ENCODE measurements at places on chromosomes 7 and 10.

GRCh38 chr10:62636825-62637248 lies 167.7 kb upstream of the ADO start:
- DNase-seq: no peak

GRCh38 chr10:123146013-123146893 lies 1.7 kb upstream of the HMX2 start:
- no peak for DNase-seq

DNA sequence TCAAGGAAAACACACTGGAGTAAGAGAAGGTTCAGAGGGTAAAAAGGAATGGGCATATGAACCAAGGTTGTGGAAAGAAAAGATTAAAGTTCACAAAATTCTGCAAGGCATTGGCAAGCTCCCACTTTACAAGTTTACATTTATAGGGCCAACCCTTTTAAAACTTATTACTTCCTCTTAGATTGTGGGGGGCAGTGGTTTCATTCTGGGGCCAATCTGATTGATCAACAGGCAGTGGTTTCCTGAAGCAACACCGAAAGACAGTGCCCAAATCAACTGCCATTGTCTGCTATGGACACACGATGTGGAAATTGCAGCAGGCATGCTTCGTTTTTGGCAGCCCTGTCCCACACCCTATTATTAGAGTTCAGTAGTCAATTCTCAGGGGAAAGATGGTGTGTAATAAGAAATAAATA lies 154.0 kb downstream of the SGMS1 start:
- DNase-seq: no peak

DNA sequence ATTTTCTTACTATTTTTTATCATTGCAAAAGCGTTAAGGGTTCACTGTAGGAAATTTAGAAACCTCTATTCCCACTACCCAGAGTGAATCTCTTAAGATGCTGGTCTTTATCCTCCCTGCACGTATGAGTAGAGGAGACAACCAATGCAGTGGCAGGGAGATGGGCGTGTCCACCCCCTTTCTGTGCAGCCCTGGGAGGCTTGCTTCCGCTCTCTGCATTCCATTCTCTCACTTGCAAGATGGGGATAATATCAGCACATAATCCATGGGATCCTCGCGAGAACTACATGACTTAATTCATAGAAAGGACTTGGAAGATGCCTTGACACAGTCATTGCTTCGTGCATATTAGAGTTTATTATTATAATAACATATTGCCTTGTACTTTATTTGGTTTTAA lies 196.2 kb downstream of the KLF6 start:
- no peak for DNase-seq

DNA sequence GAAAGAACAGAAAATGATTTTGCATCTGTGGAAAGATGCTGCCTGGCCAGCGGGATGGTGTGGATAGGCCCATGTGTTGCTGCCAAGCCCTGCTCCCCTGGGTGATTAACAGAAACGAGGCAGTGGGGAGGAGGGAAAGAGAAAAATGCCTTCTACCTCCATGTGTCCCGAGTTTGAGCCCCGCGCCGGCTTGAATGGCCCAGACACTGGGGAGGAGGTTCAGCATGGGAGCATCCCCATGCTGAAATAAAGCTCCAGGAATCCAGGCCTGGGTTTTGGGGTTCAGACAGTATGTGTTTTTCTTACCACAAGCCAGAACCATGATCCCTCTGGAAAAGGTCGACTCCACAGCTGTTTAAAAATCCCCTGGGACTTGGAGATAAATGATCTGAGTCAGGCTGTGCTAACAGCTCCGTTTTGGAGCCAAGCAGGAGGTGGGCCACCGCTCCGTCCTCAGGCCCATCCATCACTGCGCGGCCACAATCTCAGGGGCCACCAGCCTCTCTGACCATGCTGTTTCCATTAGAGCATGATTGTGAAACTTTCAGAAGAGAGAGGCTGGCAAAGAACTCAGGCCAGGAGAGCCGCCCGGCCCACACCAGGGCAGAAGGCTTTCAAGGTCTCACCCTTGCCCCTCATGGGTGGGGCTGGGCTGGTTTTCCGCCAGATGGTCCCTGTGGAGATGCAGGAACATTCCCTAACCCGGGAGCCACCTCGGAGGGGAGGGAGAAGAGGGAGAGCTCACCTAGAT lies 299.7 kb downstream of the ZEB1 start:
- DNase-seq: no peak

DNA sequence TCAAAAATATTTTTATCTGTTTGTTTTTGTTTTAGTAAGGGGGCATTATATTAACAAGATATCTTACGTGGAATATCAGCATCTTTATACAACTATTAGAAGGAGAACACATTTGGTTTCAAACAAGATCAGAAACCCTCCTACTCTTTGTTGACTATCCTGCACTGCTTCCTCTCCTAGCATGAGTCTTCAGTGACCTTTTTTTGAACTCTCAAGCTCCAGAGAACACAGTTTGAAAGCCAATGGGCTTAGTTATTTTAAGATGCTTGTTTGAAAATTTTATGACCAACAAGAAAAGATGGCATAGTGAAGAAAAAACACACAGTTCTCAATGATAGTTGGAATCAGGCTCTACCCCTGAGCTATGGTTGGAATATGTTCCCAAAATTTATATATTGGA lies 37.2 kb upstream of the RTKN2 start:
- DNase-seq: no peak

DNA sequence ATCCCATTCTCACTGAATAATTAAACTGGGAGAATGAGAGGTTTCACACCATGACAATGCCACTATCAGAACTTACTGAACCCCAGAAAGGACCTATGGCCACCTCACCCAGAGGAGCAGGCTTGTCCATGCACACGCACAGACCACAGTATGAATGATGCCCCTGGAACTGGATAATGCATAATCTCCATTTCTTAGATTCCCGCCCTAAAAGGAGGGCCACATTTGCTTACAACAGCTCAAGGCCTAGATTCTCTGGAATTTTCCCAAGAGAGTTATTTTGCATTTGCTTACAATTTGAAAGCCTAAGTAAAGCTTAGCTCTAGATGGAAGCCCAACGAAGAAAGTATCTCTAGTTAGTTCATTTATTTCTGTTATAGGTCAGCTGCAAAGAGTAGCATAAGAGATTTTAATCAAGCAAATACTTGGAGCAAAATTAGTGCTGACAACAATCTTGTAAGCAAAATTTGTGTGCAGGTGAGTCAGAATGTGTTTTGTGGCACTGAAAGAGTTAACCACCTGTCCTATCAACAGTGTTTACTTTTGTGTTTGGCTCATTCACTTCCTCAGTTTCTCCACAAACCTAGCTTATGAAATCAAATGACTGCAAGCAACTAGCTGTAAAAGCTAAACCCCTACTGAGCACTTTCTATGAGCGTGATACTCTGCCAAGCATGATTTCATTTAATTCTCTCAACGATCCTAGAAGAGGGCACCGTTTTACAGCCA lies 32.1 kb downstream of the ELMO1 start:
- no peak for DNase-seq

DNA sequence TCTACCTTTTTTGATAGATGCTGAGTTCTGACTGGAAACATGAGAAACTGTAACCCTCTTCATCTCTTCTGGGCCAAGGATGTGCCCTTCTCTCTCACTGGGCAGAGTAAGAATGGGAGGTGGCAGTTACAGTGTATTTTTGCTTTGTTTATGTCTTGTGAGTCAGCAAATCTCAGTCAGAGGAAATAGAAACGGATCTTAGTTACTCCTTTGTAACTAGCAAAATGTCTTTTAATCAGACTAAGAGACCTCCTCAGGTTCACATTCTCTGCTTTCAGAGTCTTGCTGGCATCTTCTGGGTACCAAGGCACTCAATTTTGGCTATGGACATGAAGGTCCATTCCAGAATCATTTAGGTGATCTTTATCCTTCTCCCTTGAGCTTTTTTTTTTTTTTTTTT lies 70.9 kb downstream of the HHEX start:
- no peak for DNase-seq

GRCh38 chr10:58724781-58725180 lies 212.1 kb downstream of the BICC1 start:
- DNase-seq: no peak

DNA sequence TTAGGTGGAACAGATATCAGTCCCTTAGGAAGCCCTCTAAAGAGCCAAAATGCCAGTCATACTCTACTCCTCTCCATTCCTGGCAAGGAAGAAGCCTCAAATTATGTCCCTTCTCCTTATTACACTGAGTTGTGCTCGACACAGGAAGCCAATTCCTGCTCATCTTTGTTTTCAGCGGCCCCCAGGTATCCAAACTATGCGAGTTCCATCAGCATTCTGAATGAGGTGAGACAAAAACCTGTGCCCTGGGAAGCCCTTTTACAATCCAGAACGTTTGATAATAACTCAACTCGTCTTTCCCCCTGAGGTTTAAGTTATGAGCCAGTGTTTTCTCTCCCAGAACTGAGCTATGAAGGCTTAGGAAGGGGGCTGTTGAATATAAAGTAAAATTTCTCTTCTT lies 580.5 kb downstream of the NXPH1 start:
- DNase-seq: no peak

DNA sequence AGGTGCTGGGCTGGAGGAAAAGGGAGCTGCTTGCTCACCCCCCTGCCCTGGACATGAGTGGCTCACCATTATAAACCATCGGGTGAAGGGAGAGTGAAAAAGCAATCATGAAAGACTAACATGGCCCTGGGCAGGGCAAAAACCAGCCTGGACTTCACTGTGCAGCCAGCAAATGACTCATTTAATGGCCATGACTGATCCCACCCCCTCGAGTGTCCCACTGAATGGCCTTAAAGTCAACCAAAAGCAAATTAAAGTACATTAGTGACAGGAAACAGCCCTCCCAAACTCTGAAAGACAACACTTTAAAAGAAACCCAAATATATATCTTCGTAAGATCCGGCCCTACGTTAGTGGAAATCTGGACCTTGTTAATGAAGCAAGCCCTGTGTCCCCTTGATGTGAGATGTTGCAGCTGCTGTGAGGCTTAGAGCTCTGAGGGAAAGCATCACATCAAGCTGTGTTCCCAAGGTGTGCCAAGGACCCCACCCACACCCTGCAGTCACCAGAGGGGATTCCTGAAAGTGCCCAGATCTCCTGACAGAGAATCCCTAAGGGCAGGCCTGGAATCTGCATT lies 31.2 kb downstream of the ADCYAP1R1 start:
- no peak for DNase-seq

GRCh38 chr7:155584763-155585531 lies 38.6 kb upstream of the CNPY1 start:
- no peak for DNase-seq

DNA sequence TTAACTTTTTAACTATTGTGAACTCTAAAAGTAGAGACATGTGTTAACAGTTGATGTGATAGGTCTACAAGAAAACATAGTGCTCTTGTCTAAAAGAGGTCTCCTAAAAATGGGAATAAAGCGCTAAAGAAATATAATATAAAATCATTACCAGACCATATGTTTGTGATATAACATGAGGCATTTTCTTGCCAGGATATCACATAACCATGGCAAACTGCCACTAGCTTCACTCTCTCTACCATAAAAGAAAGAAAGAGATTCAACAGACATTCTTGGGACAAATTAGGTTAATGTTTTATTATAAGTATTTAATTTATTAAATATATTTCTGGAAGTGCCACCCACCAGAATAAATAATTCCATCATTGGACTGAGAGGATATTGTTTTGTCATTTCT lies 115.0 kb downstream of the TMEM26 start:
- no peak for DNase-seq

DNA sequence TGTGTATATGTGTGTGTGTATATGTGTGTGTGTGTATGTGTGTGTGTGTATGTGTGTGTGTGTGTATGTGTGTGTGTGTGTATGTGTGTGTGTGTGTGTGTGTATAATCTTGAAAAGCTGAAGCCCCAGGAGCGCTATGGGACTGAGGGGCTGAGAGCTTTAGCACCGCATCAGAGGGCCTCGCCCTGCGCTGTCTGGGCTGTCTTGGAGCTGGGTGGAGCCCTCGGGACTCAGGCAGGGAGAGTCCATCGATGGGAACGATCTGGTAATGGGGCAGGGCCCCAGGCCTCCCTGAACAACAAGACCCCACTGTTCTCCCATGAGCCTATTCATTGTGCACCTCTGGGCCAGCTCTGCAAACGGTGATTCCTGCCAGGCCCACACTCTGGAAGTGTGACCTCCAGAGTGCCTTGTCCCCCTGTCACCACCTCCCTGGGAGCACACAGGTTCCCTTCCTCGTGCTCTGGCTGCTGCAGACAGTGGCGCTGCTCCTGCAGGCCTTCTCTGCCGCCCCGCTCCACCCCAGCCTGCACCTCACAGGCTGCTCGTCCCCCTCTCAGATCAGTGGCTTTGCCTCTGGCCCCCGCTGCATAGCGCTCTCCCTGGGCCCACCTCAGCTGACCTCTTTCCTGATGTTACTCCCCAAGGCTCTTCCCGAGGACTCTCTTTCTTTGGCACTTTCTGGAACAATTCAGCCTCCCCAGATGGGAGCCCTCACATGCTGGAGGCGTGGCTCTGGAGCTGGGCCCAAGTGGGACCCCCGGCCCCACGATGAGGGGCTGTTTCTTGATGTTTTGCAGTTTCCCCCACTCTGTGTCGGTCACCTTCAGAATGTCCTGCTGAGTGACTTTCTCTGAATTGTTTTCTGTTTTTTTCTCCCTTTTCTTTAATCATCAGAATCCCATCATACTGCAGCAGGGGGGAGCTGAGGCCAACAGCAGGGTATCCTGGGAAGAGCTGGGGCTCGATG lies 542.2 kb upstream of the FOXK1 start:
- no peak for DNase-seq

- DNase-seq: no peak
Observed at GRCh38 chr10:75231672-75232581, 3.8 kb downstream of the COMTD1 start.

DNA sequence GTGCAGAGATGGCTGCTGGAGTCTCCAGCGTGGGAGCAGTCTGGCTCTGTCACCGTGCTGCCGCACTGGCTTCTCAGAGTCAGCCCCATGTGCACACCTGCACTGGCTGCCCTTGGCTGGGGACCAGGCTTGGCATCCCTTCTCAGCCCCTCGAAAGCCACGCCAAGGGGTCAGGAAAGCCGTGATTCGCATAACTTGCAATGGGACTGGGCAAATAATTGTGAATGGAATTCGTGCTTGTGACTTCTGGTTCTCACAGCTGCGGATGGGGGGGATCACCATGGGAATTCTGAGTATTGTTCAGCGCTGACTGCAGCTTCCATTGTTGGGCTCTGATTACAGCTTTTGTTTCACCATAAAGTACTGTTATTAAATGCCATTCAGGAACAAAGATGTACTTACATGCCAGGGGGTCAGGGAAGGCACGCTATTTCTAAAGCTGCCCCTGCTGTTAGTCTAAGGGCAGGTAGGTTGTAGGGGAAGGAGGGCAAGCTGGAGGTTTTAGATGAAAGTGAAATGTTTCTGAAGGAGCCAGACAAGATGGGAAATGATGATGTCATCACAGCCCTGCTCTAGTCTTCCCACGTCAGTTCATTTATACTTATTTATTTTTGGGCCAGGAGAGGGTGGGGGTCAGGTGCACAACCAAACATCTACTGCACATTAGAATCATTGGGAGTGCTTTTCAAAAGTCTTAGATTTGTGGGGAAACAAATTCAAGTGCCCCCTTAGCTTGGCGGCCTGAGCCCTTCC lies 5.8 kb upstream of the PLEKHA1 start:
- no peak for DNase-seq

DNA sequence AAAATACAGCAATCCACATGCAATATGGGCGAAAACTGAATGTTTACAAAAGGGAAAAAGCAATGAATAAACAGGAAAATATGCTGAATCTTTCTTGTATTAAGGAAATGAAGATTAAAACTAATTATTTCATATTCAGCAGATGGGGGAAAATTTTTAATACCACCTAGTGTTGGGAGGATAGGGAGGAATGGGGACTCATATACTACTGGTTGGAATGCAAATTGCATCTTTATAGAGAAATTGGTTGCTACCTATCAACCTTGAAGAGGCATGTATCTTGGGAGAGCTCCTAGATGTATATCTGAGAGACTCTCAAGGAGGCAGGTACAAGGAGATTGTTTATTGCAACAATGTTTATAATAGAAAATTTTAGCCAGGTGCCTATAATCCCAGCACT lies 101.4 kb downstream of the CREM start:
- no peak for DNase-seq

Measured in NCI-H748 treated with DMSO at 0.1 percent for 48 hours (cell line).